ENCODE measurements at places on chromosomes 12 and 14.

DNA sequence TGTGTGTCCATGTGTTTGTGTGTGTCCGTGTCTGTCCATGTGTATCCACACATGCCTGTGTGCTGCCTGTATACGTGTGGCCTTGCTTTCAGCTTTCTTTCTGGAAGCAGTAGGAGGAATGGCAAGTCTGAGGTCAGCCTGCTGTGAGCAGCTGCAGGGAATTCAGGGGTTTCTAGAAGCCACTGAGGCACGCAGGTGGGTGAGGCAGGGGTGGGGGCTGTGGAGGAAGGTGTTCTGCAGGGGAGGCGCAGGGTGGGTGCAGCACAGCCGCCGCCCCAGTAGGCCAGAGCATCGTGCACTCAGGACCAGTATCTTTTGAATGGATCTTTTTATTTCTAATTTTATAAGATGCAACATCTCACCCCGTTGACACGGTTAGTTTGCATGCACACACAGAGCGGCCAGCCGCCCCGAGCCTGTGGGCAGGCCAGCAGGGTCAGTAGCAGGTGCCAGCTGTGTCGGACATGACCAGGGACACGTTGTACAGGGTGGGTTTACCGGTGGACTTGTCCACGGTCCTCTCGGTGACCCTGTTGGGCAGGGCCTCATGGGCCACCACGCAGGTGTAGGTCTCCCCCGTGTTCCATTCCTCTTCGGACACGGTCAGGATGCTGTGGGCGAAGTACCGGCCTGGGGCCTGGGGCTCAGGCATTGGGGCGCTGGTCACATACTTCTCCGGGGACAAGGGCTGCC, 327.7 kb downstream of the TMEM121 start:
- DNase-seq, result no peak

DNA sequence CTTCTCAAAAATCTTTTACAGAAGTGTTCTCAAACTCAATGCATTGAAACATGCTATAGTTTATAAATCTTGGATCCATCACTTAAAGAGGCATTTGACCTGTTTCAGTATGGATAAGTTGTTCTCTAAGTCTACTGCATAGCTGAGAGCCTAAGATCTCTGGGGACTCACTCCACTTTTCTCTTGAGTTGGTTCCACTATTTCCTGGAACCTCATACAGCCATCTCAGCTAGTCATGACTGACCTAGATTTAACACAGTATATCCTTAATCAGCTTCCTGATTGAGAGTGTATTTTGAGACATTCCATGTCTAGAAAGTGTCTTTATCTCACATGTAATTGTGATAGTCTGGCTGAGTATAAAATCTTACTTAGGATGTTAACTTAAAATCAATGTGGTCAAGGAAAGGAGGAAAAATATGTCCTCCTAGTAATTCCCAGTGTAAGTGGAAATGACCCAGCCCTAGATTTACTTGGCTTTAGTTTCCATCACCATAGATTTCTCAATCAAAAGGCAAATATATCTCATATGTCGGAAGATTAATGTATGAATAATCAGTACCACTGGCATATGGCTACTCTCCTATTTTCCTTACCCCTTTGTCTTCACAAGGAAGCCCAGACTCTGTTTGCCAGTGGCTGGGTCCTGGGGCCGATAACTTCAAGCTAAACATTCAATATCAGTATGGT, 61.9 kb downstream of the KICS2 start:
- no peak for DNase-seq

GRCh38 chr14:43540948-43541347, 966.1 kb downstream of the FSCB start:
- no peak for DNase-seq

GRCh38 chr14:71362920-71363584, 455.8 kb downstream of the PCNX1 start:
- DNase-seq, result peak; percentile 18

DNA sequence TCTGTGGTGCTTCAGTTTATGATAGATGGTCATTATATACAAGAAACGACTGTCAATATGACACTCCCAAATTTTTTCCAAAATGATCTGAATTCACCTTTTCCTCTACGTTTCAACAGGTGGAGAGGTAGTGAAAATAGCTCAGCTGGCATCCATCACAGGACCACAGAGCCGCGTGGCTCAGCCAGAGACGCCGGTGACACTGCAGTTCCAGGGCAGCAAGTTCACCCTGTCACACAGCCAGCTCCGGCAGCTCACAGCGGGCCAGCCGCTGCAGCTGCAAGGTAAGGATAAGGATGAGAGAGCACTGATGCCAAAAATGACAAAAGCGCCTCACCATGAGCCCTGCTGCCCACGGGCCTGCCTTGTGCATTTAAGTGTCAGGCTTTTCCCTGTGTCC, 73.9 kb downstream of the EP400 start:
- no peak for DNase-seq

GRCh38 chr14:104600141-104600643, 4.4 kb downstream of the TMEM179 start:
- peak; percentile 78 for DNase-seq

- DNase-seq, result peak; percentile 92
Observed at GRCh38 chr14:95500201-95500681, 16.2 kb downstream of the SYNE3 start.

DNA sequence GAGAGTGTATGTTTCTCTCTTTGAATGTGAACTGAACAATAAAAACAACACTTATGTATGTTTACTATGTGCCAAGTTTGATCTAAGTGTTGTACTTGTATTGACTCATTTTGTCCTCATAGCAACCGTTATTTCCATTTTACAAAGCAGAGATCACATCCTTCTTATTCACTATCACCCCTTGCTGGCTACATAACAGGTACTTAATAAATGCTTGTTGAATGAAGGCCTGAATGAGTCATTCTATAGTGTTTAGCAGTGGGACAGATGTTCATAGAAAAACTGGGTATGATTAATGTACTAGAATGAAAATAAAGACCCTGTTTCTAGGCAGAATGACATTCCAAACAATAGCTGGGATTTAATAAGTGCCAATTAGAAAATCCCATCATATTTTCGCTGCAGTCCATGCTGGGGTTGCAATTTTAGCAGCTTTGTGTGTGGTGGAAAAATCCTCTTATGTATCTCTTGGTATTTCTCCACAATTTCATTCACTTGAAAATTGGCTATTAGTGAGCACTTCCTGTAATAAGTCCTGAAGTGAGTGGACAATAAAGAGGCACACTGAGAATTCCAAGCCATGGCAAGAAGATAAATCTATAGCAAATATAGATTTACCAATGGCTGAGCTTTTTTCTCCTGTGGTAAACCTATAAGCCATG, 86.0 kb downstream of the FAR2 start:
- no peak for DNase-seq
